Breast epithelium (tissue), 4 donors: ENCODE measurements at places on chromosomes 4 and X. TPM values are rescaled to one million over a fixed set of nuclear protein-coding genes. Genes with fewer than 3 reads are reported as not detected.
A peak's percentile ranks its signal among the peaks of the same experiment; 100 is the strongest.

DNA sequence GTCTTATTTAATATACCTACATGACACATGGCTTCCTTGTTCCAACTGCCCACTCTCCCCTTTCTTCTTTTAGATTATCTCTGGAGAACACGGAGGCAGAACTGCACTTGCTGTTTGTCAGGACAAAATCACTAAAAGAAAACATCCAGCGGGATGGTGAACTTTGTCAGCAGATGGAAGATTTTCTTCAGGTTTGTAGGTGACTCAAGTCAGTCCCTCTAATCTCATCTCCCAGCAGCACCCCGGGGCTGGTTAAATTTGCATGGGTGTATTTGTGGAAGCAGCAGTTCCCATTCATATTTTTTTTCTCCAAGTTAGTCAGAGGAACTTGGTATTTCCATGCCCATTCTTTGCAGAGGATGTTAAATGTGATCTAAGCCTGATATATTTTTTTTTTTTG is 31.8 kb downstream of the FHDC1 start:
- H3K27ac ChIP-seq = no peak overlapping the region
- no peaks in the 10 kb centered on the region for H3K36me3 ChIP-seq
- no peaks in the 10 kb centered on the region for H3K27me3 ChIP-seq
- no peak for DNase-seq
- H3K4me1 ChIP-seq = no peaks in the 10 kb centered on the region
- no peak overlapping the region for H3K4me3 ChIP-seq

DNA sequence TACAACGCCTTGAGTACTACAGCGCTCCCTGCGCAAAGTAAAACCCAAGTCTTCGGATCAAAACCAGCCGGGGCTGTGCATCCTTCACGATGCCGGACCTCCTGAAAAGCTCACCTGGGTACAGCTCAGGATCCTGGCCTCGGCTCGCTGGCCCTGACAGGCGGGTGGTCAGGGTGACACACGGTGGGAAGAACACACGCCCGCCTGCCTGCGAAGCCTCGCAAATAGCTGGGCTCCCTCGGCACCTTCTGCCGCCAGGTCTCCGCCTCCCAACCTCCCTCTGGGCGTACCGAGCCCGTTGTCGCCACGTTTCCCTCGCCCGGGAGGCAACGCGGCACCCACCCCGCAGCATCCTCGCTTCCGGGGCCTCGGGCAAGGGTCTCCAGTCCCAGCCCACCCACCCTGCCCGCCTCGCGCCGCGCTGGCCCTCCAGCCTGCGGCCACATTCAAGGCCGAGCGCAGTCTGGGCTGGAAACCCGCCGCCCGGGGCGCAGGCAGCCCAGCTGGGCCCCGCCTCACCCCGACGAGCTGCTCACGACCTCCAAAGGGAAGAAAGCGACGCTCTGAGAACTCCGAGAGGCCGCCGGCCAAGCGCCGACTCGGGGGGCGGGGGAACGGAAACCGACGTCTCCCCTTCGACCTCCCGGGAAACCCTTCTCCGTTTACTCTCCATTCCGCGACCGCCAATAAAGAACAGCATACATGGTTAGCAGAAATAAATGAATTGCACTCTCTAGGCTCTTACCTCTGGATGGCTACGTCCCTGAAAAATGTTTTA is 511 bp downstream of the PPM1K start:
- no peaks in the 10 kb centered on the region for H3K4me1 ChIP-seq
- peak overlapping the region; percentile 98 for H3K27ac ChIP-seq
- peak; percentile 52 for DNase-seq
- H3K36me3 ChIP-seq = no peaks in the 10 kb centered on the region
- H3K27me3 ChIP-seq = no peaks in the 10 kb centered on the region
- H3K4me3 ChIP-seq = peak overlapping the region; percentile 70

- H3K36me3 ChIP-seq = no peaks in the 10 kb centered on the region
- no peaks in the 10 kb centered on the region for H3K4me1 ChIP-seq
- no peaks in the 10 kb centered on the region for H3K27me3 ChIP-seq
These were observed 50.0 kb downstream of the CLCN5 start for GRCh38 chrX:49972328-49972860.

GRCh38 chr4:183266371-183266770 is 53.7 kb downstream of the CLDN22 start:
- DNase-seq = no peak
- H3K36me3 ChIP-seq = no peaks in the 10 kb centered on the region
- H3K27me3 ChIP-seq = no peaks in the 10 kb centered on the region
- H3K4me1 ChIP-seq = no peaks in the 10 kb centered on the region

Gene COL4A6
- 13.9 TPM for total RNA-seq
